Foreskin keratinocyte (primary cell): ENCODE measurements at places on chromosomes 3 and 15. TPM values are rescaled to one million over a fixed set of nuclear protein-coding genes. Genes with fewer than 3 reads are reported as not detected.

GRCh38 chr3:68771681-68772080 lies 160.7 kb downstream of the TAFA4 start:
- DNase-seq, result no peak

- DNase-seq, result no peak
Measured at GRCh38 chr15:80228959-80229610, 22.9 kb downstream of the CTXND1 start.

POLQ gene
- total RNA-seq, result 12.5 and 14.8 TPM in 2 replicates

- no peak for DNase-seq
Measured at GRCh38 chr3:135490219-135490915, 475.2 kb upstream of the PPP2R3A start.

DNA sequence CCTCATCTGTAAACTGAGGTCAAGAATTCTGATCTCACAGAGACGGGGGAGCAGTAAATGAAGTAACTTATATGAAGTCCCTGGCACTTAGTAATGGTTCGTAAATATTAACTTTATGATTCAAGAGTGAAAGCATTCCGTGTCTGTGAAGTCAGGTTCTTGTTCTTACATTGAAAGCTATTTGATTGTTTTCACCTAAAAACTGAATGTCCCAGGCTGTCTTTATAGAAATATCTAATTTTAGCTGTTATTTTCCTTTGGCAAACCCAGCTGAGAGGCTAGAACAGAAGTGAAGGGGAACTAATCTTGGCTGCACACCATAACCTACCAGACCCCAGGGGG lies 84.5 kb downstream of the CHSY1 start:
- no peak for DNase-seq

GRCh38 chr15:98413933-98414546 lies 234.3 kb upstream of the IGF1R start:
- DNase-seq, result no peak
